ENCODE measurements at places on chromosomes 6 and 20.

GRCh38 chr6:26130581-26131249 is 43.5 kb downstream of the HFE start:
- DNase-seq, result no peak

DNA sequence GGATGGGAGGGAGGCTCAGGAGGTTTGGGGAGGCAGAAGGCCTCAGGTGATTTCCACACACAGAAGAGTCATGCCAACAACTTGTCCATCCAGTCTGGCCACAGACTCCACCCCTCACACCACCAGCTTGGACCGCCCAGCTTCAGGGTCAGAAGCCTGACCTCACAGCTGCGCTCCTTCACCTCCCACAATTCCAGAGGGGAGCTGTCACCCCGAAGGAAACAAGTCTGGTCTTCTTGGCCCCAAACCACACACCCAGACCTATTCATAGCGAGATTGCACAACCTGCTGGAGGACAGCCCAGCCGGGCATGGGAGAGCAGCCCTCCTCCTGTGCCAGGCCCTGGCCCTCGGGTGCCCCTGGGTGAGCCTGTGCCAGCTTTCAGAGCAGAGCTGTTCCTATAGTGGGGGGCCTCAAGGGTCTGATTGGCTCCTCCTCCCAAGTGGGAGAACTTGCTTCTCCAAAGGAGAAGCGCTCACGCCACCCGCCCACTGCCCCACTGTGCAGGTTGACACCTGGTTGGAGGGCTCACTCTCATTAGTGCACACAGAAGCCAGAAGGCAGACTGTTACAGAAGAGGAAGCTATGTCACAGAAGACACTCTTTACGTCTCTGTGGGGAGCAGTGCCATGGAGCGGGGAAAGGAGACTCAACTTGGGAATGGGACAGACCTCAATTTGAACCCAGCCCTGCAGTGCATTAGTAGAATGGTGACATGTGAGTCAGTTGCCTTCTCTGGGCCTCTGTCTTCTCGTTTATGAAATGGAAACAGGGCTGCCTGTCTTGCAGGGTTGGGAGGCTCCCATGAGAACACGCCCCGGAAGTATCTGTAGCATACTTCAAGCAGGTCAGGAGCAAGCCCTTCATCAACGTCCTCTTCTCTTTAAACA is 128.8 kb downstream of the FOXO3 start:
- DNase-seq, result peak; percentile 96

- DNase-seq, result no peak
These were observed 50.2 kb downstream of the AGPAT4 start for GRCh38 chr6:161223646-161224045.

- DNase-seq, result no peak
These were observed 5.3 kb downstream of the PHIP start for GRCh38 chr6:79072640-79073181.

GRCh38 chr6:3857468-3858456 is 8.6 kb downstream of the FAM50B start:
- DNase-seq, result no peak

GRCh38 chr6:141562186-141562811 is 570.4 kb upstream of the GJE1 start:
- peak; percentile 34 for DNase-seq

DNA sequence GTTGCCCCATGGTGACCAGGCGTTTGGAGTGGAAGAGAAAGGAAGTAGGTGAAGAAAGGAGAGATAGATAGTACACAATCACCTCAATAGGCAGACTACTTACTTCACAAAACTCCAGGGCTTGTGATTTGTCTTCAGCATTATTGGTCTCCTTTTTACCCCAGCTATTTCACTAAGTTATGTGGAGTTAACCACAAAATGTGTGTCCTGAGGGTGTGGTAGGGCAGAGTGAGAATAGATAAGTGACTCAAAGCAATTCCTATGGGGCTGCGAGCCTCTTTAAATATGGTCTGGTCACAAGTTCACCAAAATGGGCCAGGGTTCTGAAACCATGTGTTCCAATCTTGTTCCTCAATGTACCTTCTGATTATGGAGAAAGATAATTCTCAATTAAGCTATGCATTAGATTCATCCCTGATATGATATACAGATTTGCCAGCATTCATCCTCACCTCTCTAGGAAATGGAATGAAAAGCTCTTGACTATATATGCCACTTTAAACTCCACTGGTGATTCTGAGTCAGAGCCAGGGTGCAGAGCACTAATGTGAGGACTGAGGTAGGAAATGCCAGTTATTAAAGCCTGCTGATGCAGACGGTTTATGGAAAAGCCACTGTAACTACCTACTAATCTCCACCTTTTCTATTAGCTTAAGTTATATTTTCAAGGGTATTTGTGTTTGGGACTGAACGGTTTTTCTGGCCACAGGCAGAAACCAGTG is 310.6 kb upstream of the MANEA start:
- DNase-seq, result no peak

DNA sequence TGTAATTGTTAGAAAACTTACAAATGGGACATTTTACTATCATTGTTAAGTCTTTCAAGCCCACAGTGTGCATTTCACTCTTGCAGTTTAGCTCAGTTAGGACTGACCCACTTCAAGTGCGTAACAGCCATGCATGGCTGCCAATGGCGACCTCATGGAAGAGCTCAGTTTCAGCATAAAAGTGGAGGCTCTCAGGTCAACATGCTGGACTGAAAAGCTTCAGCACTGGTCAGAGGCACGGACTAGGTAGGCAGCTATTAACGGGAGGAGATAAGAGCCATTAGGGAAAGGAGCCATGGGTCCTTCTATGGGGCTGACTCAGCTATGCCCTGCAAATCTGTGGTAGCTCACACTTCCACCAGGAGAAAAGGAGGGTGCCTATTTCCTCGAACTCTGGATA is 101.8 kb downstream of the TTLL2 start:
- DNase-seq, result no peak

DNA sequence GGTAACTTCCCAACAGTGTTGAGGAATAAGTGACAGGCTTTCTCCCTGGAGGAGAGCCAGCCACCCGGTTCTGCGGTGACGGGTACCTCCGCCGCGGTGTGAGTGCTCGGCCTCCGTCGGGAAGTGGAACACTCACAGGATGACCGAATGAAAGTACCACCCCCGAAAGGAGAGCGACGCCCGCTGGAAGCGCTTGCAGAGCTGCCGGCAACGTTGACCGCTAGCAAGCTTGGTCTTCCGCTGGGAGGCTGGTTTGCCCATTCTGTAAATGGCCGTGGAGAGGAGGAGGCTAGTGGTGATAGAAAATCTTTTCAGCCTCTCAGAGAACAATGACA is 614 bp upstream of the TMEM242 start:
- DNase-seq, result peak; percentile 83

- DNase-seq, result no peak
These were observed 4.9 kb downstream of the RGS17 start for GRCh38 chr6:153126218-153126617.

DNA sequence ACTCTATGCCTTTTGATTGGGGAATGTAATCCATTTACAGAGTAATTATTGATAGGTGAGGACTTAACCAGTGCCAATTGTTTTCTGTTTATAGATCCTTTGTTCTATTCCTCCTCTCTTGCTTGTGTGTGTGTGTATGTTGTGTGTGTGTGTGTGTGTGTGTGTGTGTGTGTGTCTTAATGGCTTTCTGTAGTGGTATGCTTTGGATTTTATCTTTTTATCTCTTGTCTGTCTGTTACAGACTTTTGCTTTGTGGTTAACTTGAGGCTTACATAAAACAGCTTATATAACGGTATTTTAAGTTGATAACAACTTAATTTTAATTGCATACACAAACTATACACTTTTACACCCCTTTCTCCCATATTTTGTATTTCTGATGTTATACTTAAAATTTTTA is 54.7 kb downstream of the CDC5L start:
- no peak for DNase-seq

GRCh38 chr6:12150812-12151432 is 138.8 kb downstream of the HIVEP1 start:
- peak; percentile 19 for DNase-seq

GRCh38 chr6:4606821-4607704 is 169.1 kb upstream of the CDYL start:
- DNase-seq, result peak; percentile 91

DNA sequence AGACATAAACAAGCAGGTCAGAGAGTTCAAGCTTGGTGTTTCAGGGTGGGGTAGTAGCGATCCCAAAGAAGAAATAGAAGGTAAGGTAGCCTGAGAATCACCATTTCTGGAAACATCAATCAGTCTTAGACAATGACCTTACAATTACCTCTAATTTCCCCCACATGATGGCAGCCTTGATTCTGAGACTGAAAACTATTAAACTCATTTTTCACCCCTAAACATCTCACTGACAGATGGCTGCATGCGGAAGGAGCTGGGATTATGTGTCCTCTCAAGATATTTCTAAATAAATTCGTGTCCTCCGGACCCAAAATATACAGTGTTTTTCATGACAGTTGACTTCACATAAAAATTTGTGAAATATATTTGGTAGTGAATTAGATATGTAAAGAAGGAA is 61.0 kb downstream of the KIF6 start:
- DNase-seq, result no peak

GRCh38 chr20:4150070-4150441 is 134.7 kb upstream of the RNF24 start:
- DNase-seq, result peak; percentile 58

- peak; percentile 62 for DNase-seq
These were observed 2.6 kb downstream of the PRSS35 start for GRCh38 chr6:83514866-83515466.

DNA sequence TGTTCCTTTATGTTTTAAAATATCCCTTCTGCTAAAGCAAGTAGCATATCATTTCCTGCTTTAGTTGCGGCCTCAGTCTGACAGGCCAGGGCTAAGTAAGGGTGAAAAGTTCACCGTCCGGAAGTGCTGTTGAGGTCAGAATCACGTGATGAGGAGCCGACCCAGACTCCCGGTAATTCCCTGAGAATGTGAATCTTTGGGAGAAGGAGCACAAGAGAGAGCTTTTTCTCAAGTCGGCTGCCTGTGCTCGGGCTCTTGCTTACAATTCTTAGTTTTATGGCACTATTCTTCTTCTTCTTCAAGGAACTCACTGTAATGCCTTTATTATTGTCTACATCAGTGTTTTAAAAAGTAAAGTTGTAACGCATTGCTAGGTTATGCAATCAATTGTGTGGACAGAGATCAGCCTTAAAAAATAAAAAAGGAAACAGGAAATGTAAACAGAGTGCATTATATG is 309.3 kb downstream of the PRL start:
- DNase-seq, result peak; percentile 94

GRCh38 chr6:13526727-13527670 is 39.6 kb upstream of the GFOD1 start:
- no peak for DNase-seq

DNA sequence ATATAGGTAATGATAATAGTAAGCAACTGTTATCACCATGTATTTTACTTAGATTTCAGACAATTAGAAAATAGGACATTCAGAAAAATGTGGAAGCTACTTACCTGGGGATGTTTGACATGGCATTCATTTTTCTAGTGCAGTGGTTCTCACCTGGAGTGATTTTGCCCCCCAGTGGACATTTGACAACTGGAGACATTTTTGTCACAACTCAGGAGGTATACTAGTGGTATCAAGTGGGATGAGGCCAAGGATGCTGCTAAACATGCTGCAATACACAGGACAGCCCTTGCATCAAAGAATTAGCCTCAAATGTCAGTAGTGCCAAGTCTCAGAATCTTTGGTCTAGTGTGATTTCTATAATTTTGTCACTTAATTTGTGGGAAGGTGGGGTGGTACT is 36.1 kb downstream of the NUS1 start:
- DNase-seq, result no peak

DNA sequence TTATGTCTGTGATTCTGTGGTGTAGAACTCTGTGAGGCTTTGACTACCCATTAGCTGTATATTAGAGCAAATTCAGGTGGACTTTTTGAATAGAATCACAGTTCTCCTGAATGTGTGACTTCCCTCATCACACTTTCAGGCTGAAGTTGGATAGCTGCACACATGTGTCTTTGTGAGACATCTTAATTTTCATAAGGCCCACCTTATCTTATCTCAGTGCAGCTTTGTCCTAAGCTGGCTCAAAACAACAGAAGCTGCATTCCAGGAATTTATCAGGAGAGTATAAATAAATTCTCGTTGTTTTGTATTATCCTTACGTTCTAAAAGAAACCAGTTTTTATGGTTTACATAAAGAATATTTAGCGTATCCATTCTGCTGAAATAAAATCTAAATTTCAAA is 26.2 kb upstream of the SLC35D3 start:
- DNase-seq, result no peak

GRCh38 chr6:110781522-110782214 is 33.6 kb downstream of the CDK19 start:
- no peak for DNase-seq

DNA sequence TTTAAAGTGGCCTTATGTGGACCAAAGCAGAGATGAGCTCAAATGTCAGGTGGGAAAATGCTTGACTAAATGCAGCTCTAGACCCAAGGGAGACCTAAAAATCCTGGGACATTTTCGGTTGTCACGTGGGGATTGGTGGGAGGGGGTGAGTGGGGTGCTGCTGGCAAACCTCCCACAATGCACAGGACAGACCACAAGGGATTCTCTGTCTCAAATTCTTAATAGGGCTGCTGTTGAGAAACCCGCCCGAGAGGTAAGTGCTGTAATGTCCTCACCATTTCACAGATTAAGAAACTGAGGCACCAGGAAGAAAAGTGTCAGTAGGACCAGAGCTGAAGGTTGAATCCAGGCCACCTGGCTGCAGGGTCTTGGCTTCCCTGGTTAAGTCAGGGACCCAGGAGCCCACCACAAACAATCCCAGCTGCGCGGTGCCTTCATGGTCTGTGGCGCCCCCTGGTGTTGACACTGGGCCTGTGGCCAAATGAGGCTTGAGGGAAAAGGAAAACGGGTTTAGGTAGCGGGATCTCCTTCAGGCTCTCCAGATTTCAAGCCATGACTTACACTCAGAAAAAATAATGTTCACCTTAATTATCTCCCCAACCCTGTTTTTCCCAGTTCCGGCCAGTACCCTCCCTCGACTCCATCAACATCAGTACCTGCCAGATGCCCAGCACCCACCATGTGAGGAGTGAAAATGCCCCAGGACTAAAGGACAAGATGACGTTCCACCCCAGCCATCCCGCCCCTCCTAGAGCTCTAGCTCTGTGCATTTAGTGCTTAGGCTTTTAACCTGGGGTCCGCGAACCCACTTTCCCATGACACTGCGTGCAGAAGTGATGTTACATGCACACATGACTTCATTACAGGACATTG is 7.2 kb downstream of the HLA-G start:
- DNase-seq, result peak; percentile 20

Data from EL (cell line).